HCEC 1CT (cell line): ENCODE measurements at places on chromosomes 4 and X.

GRCh38 chrX:123348468-123348867 lies 164.4 kb downstream of the GRIA3 start:
- DNase-seq, result no peak

- no peak for DNase-seq
Measured at GRCh38 chr4:68490826-68491457, 43.7 kb downstream of the TMPRSS11E start.

- DNase-seq, result no peak
Measured at GRCh38 chr4:1604706-1605205, 79.4 kb downstream of the FAM53A start.

GRCh38 chrX:45862801-45863200 lies 662.1 kb upstream of the DIPK2B start:
- no peak for DNase-seq

GRCh38 chr4:149166365-149166764 lies 649.3 kb downstream of the IQCM start:
- no peak for DNase-seq

GRCh38 chr4:109119852-109120251 lies 182.6 kb downstream of the COL25A1 start:
- no peak for DNase-seq

DNA sequence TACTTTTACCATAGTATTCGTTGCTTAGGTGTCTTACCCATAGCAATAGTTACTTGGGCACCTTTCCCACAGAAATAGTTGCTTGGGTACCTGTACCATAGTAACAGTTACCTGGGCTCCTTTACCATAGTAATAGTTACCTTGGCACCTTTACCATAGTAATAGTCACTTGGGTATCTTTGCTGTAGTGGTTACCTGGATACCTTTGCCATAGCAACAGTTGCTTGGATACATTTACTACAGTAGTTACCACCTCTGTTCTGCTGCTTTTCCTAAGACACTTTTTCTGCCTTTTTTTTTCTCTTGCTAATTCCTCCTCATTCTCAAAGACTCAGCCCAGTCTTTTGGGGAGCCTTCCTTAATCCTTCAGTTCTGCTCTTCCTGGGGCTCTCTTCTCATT lies 272.8 kb upstream of the PUDP start:
- DNase-seq, result no peak

DNA sequence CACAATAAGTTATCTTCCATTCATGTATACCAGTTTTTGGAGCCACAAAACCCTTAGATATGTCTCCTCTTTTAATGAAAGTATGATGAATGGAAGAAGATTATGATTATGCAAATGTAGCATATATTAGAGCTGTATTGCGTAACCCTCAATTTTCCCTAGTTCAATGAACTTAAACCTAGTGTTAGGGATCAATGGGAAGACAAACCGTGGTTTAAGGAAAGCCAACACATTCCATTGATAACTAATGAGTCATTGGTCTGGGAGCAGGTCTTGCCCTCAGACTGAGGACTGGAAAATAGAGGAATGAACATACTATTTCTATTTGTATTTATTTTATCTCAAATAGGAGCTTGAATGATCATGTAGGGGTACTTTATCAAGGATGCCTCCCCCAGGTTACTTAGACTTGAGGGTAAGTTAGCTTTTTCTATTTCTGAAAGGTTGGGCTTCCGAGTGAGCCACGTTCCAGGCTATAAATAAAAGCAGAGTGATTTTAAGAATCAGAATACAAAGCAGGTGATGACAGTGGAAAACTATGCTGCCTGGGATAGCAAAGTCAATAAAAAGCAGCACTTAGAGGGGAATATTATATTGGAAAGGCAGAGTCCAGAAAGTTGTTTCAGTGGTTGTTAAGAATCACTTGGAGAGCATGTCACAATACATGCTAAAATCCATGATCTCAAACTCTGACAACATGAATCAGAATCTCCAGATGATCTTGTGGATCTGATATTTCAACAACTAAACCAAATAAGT lies 356.0 kb downstream of the ADAM29 start:
- DNase-seq, result peak; percentile 58

DNA sequence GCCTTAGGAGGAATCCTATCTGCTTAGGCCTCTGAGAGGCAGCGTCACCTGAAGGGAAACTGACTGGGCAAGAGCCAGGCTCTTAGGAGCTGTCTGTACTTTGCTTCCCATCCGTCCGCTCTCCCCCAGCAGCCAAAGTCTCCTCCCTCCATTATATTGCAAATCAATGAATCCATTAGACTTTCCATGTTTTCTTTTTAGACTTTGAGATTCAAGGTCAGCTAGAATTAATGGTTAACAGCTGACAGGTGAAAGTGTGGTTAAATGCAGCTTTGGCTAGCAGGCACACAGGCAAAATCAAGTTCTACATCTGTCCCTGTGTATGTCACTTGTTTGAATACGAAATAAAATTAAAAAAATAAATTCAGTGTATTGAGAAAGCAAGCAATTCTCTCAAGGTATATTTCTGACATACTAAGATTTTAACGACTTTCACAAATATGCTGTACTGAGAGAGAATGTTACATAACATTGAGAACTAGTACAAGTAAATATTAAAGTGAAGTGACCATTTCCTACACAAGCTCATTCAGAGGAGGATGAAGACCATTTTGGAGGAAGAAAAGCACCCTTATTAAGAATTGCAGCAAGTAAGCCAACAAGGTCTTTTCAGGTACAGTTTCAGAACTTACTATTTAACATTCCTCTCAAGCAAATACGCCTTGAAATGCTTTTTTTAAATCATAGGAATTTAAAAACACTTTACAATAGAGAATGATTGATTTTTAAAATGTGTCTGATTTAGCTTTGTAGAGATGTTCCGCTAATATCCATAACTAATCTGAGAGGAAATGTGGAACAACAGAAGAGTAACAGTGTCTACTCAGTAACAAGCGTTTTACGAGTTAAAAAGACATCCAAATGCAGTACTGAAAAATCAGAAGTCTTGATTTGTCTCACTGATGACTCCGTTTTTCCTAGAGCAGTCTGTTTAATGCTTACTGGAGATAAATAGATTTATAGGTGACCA lies at the start of gene F11:
TSS of gene F11 (plus strand) at position 507 of the 970 bp plus-strand sequence. CDS start 948 bp downstream, outside the sequence.
- DNase-seq, result no peak

DNA sequence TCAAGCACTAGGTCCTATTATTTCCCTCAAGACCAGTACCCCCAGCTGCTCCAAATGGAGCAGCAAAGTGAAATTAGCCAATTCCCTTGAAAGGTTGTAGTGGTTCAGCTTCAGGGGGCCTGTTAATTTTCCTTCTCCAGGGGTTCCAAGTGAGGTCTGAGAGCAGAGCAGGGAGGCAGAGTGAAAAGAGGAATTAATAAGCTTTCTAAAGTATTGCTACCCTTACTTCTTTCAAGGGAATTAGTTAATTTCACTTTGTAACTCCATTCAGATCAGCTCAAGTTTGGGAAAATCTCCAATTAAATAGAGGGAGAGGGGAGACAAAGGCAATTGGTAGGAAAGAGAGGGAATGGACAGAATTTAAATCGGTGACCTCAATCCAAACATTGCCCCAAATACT lies 78.7 kb upstream of the SLC7A11 start:
- no peak for DNase-seq

- DNase-seq, result no peak
Measured at GRCh38 chr4:7055990-7056325, 11.9 kb downstream of the GRPEL1 start.

GRCh38 chr4:99965674-99966350 lies 15.7 kb upstream of the H2AZ1 start:
- no peak for DNase-seq

DNA sequence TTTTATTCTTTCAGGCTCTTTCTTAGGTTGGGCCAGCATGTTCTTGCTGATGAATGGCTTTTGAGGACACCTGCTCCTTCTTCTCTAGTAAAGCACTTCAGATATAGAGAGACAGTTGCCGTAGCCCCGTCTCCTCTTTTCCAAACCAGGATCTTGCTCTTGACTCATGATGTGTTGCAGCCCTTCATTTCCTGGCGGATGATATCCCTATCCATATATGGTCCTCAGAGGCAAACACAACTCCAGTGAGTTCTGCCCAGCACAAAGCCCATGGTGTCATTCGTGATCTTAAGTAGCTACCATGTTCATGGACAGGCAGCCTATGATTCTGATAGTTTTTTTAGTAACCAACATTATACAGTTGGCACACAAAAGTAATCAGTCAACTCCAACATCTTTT lies 59.8 kb upstream of the ACSL1 start:
- DNase-seq, result no peak

- no peak for DNase-seq
Measured at GRCh38 chr4:144787365-144788258, 141.7 kb downstream of the HHIP start.

- no peak for DNase-seq
Measured at GRCh38 chr4:172698256-172698655, 470.4 kb upstream of the GALNT7 start.

GRCh38 chr4:140213749-140214148 lies 59.8 kb upstream of the MAML3 start:
- peak; percentile 4 for DNase-seq

DNA sequence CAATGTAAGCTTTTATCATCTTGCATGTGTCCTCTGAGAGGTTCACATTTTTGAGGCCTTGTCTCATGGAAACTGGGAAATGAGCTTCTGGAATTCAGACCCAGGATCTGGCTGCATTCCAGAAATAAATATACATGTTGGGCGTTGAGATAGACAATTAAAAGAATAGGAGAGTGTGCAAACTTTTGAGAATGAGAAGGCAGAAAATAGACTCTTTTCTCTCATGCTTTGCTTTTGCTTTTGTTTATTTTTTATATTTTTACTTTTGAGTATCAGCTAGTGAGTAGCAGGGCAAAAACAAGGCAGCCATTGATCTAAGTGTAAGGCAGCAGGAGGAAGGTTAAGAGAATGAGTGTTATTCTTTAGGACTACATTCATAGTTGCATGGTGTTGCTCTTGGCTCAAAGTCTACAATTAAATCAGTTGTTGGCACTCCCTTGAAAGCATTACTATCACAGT lies 12.4 kb downstream of the SHROOM3 start:
- no peak for DNase-seq

DNA sequence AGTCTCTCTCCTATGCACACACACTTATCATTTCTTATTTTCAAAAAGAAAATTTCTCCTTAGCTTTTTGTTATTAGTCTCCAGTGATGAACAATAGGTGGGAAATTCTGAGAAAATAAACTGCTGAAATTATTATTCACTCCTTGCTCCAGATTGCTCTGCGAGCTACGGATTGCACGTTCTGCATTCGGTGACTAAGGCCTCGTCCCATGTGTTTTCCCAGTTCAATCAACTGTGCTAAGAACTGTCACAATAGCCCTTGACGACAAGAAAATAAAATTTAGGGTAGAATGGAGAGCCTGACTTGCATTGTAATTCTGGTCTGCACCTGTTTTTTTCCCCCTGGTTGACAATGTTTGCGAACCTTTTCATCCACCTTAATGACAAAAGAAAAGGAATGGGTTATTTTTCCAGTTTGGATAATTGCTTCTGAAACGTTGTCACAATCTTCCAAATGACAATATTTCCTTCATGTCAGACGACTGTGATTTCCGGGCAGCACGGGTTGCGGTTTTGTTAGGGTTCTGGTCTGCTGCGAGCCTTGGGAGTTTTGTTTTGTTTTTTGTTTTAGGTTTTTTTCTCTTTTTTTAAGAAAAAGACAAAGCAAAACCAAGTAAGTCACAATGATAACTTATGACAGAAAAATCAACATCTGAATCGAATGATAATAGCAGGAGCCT lies 124.5 kb upstream of the NOCT start:
- DNase-seq, result no peak

DNA sequence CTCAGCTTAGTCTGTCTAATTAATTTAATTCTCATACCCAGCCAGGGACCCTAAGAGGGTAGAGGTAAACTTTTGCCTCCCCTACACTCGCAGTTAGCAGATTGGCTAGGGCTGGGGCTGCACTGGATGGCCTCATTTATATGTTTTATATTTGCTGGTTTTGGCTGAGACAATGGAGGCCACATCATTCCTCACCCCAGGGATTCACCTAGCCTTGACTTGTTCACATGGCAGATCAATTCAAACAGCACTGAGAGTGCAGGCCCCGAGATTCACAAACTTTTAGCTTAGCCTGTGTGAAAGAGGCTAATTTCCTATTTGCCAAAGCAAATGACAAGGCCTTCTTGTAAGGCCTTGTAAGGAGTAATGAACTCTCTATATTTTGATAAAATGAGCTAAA lies 844.4 kb downstream of the ARAP2 start:
- DNase-seq, result no peak

DNA sequence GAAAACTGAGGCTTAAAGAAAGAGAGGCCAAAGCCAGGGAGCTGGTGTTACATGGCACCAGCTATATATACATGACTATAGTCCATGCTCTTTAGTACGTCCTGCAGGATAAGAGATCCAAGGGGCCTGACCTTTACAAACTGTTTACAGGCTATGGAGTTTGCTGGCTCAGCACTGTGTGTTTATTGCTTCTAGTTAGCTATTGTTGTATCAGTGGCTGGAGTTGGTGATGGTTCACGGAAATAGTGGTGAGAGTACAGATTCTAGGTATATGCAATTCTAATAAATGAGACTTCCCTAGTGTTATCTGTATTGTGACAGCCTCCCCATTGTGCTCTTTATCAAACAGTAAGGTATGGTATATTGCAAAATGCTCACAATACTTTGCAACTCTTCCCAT lies 46.5 kb downstream of the REPS2 start:
- no peak for DNase-seq

DNA sequence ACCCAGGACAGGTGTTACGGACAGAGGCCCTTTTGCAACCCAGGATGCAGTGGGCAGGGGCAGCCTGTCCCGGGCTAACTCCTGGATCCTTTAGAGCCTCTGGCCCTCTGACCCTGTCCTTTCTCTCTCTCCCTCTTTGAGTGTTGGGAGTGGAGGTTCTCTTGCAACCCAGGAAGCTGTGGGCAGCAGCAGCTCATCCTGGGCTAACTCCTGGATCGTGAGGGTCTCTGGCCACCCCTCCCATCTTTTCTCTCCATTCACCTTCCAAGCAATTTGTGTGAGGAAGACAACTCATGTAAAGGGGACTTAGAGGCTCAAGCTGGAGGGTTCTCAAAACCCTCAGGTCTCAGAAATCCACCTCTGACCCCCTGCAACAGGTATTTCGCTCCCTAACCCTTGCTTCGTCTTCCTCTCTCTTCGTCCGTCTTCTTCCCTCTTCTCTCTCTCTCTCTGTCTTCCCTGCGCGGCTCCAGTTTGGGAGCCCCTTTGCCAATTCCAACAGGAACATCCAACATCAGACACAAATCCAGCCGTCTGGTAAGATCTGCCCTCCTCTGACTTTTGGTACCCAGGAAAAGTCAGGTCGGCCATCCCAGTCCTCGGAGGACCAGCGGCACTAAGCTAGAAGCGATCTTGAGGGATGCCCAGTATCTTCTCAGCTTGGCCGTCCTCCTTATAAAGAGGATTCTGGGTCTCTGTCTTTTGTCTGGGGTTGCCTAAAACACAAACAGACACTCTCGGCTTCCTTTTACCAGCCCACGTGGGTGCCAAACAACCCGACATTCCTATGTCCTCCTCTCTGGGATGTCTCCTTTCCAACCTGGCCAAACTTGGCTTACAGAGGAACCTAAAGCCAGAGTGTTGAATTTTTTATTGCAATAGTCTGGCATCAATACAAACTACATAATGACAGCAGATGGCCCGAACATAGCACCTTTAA lies 7.9 kb downstream of the ASMTL start:
- DNase-seq, result no peak

GRCh38 chrX:79078114-79078513 lies 66.4 kb upstream of the GPR174 start:
- DNase-seq, result no peak
